Activated T-cell treated with anti-CD3 and anti-CD28 coated beads for 1 hour (primary cell): ENCODE measurements at places on chromosomes 16 and 17.
A peak's percentile ranks its signal among the peaks of the same experiment; 100 is the strongest.

GRCh38 chr17:35256629-35257028 lies 13.8 kb downstream of the SLFN5 start:
- no peak for DNase-seq

DNA sequence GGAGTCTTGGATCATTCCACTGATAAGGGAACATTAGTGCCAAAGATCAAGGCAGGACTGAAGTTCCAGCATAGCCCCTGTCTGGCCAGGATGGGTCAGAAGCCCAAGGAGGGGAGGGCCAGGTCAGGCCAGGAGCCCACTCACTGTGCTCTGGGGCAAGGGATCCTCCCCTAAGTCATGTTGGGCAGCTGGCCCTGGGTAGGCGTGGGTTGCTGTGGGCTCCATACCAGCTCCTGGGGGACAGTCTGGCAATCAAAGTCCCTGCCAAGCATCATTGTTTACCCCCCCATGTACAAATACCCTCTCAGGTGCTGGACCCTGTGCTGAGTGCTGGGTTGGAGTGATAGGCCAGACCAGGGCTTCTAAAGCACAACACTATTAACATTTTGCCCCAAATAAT lies 130.5 kb downstream of the IRX5 start:
- no peak for DNase-seq

DNA sequence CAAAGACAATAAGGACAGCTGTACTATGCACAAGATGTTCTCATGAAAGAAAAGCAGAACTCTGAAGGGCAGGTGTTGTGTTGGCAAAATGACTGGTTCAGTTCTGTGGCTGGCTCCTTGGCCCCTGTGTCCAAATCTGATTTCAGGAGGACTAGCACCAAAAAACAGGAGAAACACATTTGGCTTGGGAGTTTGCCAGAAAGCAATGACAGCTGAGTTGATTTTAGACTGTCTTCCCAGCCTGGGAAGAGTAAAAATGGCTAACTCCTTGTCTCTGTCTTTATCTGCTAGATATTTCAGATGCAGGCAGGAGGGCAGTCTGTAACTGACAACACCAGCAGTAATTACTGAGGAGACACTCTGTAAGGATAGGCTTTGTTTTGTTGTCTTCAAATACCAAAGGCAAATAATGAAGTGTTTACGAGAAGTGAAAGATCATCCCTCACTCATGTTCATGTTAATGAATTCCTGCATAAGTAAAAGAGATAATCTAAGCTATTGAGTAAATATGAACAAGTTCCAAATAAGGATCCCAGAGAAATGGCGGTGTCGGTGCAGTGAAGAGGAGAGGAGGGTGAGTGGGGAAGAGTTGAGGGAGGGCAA lies 989.0 kb downstream of the CDH11 start:
- DNase-seq, result no peak

DNA sequence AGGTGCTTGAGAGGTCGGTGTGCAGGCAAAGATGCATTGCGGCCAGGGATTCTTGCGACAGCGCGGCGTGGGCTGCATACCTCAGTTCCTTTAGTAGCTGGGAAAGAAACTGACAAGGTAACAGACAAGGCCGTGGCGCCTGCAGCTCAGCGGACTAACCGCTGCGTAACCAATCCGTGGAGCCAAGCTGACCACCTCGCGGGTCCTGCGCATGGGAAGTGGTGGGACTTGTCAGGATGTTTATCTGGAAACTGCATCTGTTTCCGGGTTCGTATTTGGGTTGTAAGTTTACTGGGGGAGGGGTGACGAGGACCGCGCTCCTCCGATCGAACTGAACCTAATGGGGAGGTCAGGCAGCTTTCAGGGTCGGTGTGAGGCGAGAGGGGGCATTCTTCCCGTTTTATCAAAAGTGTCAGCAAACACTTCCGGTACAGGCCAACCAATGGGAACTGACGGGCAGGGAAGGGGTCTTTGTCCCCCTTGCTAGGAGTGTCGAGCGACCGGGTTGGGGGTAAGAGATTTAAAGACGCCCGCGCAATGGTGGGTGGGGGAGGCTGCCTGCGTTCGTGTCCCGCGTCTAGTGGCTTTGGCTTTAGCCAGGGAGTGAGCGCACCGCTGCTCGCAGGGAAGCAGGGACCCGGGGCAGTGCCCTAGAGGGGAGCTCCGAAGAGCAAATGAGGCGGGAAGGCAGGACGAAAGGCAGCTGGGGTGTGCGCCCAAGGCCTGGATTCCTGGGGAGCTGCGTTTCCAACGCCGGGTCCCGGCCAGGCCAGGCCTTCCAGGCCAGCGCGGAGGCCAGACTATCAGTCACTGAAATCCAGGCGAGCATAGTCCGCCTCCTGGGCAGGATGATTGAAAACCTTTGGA lies 7.0 kb downstream of the IRX6 start:
- DNase-seq, result no peak

DNA sequence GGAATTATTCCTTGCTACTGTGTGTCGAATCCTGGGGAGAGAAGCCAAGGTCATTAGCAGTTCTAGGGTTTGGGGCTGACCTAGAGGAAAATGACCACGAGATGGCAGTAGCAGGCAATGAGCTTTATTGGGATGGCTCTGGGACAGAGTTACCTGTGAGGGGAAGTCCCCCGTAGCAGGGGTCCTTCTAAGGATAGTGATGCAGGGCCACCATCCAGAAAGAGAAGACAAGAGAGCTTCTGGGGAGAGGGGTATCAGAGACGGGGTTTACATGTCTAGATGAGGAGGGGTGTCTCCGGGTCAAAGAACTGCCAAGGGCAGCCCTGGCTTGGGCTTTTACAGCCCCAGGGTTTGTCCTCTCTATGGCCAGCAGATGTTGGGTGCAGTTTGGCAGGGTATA lies 6.4 kb upstream of the GGT6 start:
- DNase-seq, result no peak

DNA sequence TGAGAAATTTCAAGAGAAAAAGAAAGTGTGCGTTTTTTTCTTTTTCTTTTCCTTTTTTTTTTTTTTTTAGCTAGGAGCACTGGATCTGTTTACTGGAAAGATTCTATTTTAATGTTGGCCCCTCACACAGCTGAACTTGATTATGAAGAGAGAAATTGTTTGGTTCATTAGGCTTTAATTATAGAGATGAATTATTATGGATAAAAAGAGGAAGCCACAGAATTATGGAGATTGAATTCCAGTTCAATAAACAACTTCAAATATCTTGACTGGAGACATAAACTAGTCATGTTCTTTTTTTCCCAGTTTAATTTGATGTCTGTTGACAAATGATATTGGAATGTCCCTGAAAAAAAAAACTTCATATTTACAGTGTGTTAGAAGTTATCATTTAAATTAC lies 152.0 kb upstream of the HS3ST3A1 start:
- no peak for DNase-seq

DNA sequence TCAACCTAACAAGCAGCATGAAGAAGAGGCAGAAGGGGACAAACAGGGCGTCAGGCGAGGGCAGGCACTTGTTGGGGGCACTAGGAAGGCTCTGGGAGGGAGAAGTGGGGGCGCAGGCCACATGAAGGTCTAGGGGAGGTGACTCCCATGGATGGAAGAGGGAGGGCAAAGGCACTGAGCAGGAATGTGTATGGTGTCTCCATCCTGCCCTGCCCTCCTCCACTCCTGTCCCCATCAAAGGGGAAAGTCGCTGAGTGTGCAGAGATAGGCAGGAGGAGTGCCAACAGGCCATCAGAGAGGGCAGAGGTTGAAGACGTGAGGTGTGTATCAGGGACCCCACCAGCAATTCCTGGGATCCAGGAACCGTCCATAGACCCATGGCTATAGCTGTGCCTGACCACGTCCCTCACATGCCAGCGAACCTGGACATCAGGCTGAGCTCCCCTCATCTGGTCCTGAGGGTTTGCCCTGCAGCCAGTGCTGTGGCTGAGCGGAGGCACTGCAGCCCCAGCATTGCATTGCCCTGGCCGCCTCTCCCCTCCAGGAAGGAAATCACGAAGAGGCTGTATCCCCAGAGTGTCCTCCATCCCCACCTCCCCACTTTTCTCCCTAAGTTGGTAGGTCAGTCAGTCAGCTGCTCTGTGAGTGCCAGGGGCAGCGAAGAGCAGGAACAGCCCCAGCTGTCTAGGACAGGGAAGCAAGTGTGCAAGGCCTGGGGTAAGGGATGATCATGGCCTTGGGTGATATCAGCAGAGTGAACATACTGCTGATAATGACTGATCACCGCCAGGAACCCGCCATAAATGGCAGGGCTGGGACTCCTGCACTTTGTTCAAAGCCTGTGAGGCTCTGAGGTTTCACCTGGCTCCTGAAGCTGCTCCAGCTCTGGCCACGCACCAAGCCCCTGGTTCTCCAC lies 6.2 kb upstream of the CYB561 start:
- no peak for DNase-seq

- no peak for DNase-seq
These were observed 46.5 kb downstream of the ARHGAP27 start for GRCh38 chr17:45386178-45386577.

- DNase-seq, result no peak
These were observed 499.8 kb upstream of the CDH11 start for GRCh38 chr16:65621640-65622039.

DNA sequence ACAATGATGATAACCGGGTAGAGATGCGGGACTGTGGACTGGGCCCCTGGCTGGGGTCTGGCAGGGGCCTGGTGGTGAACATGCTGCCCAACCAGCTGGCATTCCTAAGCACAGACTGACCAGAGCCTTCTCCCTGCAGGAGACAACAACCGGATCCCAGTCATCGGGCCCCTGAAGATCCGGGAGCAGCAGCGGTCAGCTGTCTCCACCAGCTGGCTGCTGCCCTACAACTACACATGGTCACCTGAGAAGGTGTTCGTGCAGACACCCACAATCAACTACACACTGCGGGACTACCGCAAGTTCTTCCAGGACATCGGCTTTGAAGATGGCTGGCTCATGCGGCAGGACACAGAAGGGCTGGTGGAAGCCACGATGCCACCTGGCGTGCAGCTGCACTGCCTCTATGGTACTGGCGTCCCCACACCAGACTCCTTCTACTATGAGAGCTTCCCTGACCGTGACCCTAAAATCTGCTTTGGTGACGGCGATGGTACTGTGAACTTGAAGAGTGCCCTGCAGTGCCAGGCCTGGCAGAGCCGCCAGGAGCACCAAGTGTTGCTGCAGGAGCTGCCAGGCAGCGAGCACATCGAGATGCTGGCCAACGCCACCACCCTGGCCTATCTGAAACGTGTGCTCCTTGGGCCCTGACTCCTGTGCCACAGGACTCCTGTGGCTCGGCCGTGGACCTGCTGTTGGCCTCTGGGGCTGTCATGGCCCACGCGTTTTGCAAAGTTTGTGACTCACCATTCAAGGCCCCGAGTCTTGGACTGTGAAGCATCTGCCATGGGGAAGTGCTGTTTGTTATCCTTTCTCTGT lies 5.1 kb upstream of the SLC7A6 start:
- no peak for DNase-seq

- DNase-seq, result peak; percentile 61
These were observed 608 bp downstream of the AXIN2 start for GRCh38 chr17:65560628-65561451.

- DNase-seq, result no peak
These were observed 53.4 kb downstream of the CACNG3 start for GRCh38 chr16:24309258-24310142.

GRCh38 chr17:60333628-60334031 lies 58.3 kb downstream of the USP32 start:
- DNase-seq, result no peak

DNA sequence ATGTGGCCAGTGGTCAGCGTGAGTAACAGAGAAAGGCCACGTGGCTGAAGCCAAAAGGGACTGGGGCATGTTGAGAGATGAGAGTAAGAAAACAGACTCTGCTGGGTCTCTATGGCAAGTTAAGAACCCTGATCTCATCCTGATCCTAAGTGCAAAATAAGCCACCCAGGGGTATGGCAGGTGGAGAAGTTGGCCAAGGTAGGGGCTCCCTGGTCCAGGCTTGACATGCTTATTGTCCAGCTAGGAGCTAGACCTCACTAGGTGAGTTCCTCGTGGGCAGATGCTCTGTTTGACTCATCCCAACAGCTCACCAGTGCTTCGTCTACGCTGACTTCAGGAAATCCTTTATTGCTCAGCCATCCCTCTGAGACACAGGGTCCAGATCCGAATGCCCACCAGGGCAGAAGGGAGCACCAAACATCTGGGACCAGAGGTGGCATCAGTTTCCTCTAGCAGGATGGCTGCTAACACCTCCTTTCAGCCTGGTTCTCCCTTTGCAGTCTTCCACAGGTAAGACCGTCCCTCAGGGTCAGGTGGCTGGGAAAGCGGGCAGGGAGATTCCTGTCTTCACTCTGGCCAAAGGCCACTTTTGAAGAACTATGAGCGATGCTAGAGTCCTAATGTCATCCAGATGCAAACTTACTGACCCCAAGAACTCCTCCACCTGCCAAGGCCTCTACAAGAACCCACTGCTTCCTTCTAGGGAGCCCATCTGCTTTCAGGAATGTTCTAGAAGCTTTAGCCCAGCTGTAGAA lies 99.5 kb downstream of the CDYL2 start:
- no peak for DNase-seq

GRCh38 chr17:8479431-8479947 lies 43.8 kb downstream of the NDEL1 start:
- DNase-seq, result no peak

GRCh38 chr16:24189941-24190340 lies 66.2 kb upstream of the CACNG3 start:
- DNase-seq, result no peak

DNA sequence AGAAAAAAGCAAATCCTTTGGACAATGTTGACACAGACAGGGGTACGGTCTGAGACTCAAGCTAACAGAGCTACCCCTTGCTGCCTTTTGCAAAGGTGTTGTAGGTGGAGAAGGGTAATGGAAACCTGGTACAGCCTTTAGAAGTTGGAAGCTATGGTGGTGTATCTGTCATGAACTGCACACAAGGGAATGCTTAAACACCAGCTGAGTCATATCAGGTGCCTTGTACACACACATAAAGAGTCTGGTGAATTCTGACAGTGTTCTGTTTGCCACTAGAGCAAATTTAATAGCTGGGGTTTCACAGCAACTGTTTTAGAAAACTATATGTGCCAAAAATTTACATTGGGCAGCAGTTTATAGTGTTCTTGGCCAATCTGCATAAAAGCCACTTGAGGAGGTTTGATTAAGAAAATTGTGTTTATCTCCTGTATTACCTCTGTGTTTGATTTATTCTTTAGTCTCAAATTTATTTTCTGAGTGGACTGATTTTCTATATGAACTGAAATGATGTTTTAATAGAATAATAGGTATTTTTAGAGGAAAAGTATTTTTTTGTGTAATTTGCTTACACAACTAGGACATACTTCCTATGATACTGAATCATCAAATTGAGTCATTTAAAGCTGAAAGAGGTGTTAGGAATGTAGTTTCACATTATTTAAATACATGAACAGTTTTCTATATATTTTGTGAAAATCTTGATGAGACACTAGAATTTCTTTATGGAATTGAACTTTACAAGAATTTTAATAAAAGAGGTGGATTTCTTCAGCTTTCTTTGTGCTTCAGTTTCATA lies 136.9 kb downstream of the MAP2K6 start:
- no peak for DNase-seq

DNA sequence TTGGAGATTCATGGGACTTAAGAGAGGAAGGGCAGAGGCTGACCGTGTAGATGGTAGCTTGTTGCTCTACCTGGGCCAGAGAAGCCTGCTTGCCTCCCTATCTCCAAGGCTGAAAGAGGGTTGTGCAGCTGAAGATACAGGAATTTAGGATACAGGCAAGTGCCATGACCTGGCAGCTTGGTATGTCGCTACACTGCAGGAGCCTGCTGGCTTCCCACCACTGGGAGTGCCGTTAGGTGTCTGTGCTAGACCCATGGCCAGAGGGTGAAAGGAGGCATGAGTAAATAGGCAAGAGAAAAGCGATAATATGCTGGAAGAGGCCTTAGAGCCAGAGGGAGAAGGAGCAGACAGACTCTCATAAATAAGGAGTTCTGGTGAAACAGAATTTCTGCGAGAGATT lies 10.6 kb downstream of the NAA60 start:
- DNase-seq, result no peak
